ENCODE measurements at places on chromosomes 5 and 9.
A peak's percentile ranks its signal among the peaks of the same experiment; 100 is the strongest.

DNA sequence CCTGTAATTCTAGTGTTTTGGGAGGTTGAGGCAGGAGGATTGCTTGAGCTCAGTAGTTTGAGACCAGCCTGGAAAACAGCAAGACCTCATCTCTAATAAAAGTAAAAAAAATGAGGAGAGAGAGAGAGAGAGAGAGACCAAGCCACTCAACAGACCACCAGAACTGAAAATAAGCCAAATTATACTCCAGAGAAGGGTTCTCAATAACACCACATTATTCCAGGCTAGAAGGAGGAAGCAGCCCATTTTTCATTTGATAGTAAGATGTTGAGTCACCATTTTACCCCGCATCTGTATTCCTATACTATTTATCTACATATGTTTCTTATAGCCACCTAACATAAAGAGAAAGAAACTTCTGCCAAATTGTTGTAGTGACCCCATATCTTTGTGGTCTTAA is 134.8 kb downstream of the PCSK5 start:
- DNase-seq: no peak

DNA sequence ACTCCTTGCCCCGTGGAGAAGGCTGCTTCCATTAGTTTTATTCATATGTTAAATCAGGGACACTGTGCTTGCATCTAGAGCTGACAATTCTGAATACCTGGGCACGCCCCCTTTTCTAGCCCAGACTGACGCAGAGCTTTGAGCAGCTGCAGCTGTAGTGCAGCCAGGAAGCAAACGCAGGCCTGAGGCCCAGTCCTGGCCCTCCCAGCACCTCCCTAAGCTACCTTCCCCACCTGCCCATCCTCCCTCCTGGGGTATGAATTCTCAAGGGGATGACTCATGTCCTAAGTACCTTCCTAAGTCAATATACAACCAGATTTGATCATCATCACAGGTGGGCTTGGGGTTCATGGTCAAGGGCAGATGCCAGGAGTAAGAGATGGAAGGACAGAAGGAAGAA is 3.5 kb downstream of the PHF19 start:
- no peak for DNase-seq

- peak; percentile 85 for DNase-seq
These were observed 143.6 kb downstream of the BOD1 start for GRCh38 chr5:173472784-173473278.

DNA sequence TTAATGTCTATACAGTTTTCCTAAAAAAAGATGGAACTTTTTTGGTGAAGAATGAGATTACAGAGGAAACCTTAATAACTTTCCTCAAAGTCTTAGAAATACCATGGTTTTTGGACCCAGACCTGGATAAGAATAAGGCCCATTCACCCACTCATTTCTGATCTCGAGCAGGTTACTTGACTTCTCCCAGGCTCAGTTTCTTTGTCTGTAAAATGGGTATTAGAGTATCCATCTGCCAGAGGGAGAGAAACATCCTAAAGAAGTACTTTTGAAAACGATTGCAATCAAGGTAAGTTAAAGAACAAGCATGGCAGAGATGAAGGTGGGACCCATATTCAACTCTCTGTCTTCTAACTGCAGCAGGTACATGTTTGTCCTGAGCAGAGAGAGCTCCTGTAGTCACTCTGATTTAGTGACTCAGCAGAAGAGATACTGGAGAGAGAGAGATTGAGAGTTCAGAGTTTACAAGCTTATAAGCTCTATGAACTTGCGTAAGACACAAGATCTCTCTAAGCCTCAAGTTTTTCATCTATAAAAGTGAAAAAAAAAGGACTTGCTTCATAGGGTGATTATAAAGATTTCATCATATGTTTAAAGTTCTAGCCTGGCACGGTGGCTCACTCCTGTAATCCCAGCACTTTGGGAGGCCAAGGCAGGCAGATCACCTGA is 379.4 kb upstream of the SGCD start:
- DNase-seq: no peak

- no peak for DNase-seq
These were observed 9.4 kb upstream of the PLCXD3 start for GRCh38 chr5:41519801-41520200.

DNA sequence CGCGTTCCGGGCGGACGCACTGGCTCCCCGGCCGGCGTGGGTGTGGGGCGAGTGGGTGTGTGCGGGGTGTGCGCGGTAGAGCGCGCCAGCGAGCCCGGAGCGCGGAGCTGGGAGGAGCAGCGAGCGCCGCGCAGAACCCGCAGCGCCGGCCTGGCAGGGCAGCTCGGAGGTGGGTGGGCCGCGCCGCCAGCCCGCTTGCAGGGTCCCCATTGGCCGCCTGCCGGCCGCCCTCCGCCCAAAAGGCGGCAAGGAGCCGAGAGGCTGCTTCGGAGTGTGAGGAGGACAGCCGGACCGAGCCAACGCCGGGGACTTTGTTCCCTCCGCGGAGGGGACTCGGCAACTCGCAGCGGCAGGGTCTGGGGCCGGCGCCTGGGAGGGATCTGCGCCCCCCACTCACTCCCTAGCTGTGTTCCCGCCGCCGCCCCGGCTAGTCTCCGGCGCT is at the start of gene DAPK1:
TSS of gene DAPK1 (plus strand) at position 264 of the 442 bp plus-strand sequence. CDS start 1,211 bp downstream, outside the sequence.
- peak; percentile 59 for DNase-seq

- DNase-seq: no peak
These were observed 640 bp downstream of the SURF4 start for GRCh38 chr9:133375116-133375723.

GRCh38 chr9:126723807-126724172 is 81.0 kb upstream of the ZBTB43 start:
- no peak for DNase-seq

GRCh38 chr9:121567500-121568342 is 68.1 kb upstream of the GGTA1 start:
- peak; percentile 83 for DNase-seq

- DNase-seq: no peak
These were observed 17.9 kb upstream of the NOTCH1 start for GRCh38 chr9:136563646-136564325.

GRCh38 chr5:40680741-40681362 is 1.1 kb downstream of the PTGER4 start:
- no peak for DNase-seq

Measured in posterior cingulate gyrus (tissue), 11 donors.